ENCODE measurements at places on chromosomes 16 and 17. TPM values are rescaled to one million over a fixed set of nuclear protein-coding genes. Genes with fewer than 3 reads are reported as not detected.

GP1BA gene
- not detected for total RNA-seq

SRCAP gene
- total RNA-seq = 76.0 TPM

ENDOV gene
- 15.7 TPM for total RNA-seq

KIF2B gene
- not detected for total RNA-seq

PAQR4 gene
- total RNA-seq = 53.6 TPM

ARHGDIG gene
- not detected for total RNA-seq

DNA sequence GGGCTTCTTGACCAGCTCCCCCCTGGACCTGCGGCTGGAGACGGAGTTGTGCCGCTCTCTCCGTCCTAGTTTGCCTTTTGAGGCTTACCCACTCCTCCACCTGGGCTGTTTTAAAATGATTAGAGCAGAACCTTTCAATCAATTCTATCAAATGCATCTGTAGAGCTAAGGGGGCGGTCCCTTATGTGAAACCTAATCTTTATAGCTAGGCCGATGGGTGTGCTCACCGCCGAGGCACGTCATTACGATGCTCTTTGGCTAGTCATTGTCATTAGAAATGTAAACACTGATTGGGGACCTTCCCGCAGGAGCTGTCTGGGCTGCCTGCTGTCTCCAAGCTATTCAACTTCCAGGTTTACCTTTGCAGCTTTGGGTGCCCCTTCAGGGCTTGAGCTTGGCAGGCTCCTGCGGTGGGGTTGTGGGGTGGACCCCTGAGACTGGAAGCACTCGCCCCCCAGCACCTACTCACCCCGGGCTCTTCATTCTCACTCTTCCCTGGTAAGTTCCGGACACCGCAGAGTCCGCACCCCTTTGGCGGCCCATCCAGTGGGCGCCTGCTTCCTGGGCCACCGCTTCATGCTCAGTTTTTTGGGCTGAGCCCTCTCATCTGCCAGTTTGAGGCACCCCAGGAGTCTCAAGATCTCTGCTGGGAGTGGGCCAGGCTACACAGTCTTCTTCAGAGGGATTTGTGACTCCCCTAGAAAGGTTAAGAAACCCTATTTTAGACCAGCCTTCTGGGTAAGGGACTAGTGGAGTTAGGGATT lies 20.9 kb upstream of the IL17C start:
- no peak for DNase-seq

GRCh38 chr17:51203838-51204237 lies 37.6 kb downstream of the NME2 start:
- no peak for DNase-seq

DNA sequence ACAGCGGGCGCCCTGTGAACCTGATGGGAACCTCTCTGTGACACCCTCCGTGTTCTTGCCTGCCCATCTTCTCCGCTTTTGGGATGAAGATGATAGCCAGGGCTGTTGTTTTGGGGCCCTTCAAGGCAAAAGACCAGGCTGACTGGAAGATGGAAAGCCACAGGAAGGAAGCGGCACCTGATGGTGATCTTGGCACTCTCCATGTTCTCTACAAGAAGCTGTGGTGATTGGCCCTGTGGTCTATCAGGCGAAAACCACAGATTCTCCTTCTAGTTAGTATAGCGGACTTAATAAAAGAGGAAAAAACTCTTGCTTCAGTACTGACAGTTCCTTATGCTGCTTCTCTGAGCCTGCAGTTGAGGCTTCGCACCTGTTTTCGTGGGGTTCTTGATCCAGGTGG lies 10.5 kb downstream of the CDK5RAP3 start:
- no peak for DNase-seq

- no peak for DNase-seq
These were observed 2.4 kb downstream of the HDAC5 start for GRCh38 chr17:44120851-44121605.

GRCh38 chr17:6165806-6166205 lies 95.6 kb downstream of the WSCD1 start:
- DNase-seq = no peak

Data from activated CD8-positive, alpha-beta T cell treated with anti-CD3 and anti-CD28 coated beads, Interleukin-2, amount 10 ng/mL, durations not matched to agents 7 days and 5 days (primary cell).